ENCODE measurements at places on chromosomes 3 and 15.
A peak's percentile ranks its signal among the peaks of the same experiment; 100 is the strongest.

DNA sequence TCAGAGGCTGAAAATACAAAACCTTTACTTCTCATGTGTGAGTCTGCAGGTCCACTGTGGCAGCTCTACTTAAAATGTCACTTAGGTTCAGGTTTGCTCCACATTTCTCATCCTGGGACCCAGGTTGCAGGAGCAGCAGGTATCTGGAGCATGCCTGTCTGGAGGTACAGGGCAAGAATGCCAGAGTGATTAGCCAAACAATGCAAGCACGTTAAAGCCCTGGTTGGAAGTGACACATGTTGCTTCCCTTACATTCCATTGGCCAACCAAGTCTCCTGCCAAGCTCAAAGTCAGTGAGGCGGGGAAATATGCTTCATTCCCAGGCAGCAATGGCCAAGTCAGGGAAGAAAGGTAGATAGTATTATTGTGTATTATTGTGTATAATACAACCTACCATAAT is 76.8 kb upstream of the ARL6 start:
- DNase-seq: no peak

GRCh38 chr15:74449095-74449494 is 11.9 kb downstream of the UBL7 start:
- no peak for DNase-seq

DNA sequence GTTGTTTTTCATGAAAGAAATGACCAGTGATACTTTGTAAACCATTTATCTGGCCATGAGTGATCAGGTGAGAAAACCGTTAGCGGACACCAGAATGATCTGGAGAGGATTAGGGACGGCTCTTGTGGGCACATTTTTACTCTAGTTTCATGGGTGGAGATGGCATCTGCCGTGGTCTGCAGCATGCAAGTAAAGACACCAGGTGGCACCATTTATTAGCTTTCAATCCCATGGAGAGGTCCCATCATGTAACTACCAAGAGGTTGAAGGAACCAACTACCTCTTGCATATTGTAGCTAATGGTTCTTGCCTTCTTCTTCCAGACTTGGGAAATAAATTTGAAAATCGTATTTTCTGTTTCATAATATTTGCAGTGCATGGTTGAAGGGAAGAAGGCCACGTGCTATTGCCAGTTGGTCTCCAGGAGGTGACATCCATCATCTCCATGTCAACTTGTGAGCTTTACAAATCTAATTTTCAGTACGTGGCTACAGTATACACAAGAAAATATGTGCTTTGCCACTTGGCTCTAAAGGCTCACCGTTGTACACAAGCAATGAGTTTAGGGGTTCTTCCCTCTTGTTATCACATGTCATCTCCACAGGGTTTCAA is 1.5 kb upstream of the MAPKBP1 start:
- peak; percentile 35 for DNase-seq

GRCh38 chr15:74997141-74997540 is 1.8 kb downstream of the SCAMP5 start:
- no peak for DNase-seq

DNA sequence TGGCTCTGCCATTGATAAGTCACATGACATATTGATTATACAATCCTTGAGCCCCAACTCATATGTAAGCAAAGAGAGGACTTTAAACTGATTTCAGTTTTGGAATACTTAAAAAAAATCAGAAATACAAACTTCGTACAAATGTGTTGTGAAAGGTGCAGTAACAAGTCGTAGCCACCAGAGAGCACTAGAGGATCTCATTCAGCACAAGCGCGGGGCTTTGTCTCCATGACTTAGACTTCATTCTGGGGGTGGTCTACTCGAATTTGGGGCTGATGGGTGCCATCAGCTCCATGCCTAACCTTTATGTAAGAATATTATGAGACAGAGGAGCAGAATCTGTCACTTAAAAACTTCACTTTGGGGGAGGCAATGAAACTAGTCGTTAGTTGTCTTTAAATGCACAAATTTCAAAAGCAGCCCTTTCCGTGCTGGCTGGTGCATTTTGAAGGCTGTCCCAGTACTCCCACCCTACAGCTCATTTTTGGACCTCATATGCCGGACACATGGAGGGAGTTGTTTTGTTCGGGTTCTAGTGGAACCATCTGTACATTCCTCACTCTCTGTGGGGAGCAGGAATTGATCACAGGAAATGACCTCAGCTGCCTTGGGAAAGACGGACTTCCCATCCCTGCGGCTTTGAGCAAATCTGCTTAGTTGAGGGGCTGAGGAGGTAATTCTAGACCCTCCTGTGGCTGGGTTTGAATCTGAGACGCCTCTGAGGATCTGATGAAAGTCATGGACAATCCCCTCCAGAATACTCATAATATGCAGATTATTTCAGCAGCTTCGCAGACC is 27.5 kb upstream of the MASP1 start:
- DNase-seq: peak; percentile 32

GRCh38 chr15:98604983-98605382 is 43.4 kb upstream of the IGF1R start:
- no peak for DNase-seq

- DNase-seq: no peak
Observed at GRCh38 chr3:173404156-173404555, 6.6 kb downstream of the NLGN1 start.

GRCh38 chr3:114756506-114757279 is 390.4 kb downstream of the ZBTB20 start:
- DNase-seq: no peak

DNA sequence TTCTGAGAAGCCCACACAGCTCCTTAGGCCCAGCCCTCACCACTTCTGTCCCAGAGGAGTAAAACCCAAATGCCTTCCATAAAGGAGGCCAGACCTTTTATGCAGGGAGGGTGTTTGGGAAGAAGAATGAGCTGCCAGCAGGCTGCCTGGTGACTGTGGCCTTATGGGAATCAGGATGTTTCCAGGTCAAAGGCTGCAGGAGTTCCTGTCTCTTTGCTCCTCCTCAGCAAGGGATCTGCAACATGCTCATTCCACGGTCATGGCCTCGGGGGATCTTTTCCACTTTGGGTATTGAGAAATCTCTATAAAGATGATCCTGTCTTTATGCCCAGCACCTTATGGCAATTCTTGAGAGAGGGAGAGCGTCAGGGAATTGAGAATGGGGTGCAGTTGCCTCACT is 25.2 kb upstream of the MAGEF1 start:
- DNase-seq: no peak

- DNase-seq: no peak
Observed at GRCh38 chr15:81254916-81255290, 58.2 kb downstream of the IL16 start.

- no peak for DNase-seq
Observed at GRCh38 chr15:89370120-89370977, 35.7 kb upstream of the POLG start.

DNA sequence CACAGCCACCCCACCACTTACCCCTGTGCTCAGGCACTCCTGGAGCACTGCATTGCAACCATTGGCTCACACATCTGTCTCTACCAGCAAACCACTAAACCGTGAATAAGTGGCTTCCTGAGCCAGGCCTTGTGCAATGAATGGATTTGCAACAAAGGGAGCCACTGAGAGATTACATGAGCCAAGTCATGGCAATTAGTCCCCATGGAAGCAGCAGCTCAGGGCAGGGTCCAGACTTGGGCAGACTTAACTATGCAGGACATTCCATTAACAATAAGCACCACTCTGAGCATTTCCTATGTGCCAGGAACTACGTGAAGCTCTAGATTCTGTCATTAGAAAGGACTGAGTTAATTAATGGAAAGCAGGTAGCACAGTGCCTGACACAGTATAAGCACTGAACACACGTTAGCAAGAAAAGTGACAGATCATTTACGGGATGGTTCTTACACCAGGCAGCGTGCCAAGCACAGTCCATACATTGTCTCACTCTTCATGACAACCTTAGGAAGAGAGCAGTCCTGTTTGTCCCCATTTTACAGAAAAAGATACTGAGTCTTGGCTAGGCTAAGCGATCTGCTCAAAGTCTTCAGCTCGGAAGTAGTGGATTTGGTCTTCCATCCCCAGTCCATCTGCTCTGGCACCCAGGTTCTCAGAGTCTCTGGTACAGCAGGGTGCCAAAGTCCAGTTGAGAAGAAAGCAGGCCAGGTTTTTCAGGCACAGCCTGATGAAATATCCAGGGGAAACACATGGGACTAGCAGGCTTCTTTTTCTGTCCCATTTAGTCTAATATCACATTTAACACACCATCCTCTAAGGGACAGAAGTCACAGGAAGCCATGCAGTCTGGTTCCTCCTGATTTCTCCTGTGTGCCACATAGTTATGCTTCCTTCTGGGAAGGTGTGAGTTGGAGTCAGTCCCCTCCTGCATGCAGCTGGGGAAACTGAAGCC is 44.1 kb downstream of the LIPC start:
- no peak for DNase-seq

DNA sequence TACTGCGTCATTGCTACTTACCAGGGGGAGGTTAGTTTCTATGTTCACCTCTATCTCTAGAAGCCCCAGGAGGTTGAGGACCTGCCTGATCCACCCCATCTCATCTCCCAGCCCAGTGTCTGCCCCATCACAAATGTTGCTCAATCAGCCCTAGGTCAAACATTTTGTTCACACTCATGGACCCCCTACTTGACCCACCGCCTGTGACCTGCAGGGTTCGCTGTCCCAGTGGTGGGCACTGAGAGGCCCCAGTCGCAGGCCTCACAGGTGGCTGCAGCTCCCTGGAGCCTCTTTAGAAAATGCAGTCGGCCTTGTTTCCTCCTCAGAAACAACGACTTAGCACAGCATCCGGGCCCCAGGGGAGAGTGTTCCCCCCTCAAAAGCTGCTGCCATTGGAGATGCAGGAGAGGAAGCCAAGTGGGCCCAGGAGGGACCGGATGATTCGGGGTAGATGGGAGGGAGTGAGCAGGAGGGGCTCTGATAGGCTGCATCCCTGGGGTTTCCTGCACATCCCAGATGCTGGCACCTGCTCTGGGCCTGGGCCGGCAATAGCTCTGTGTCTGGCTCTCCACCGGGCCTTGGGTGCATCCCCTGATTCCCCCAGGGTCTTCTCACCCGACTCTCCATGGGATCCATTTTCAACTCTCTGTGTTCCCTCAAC is 18.4 kb upstream of the INSYN1 start:
- no peak for DNase-seq

DNA sequence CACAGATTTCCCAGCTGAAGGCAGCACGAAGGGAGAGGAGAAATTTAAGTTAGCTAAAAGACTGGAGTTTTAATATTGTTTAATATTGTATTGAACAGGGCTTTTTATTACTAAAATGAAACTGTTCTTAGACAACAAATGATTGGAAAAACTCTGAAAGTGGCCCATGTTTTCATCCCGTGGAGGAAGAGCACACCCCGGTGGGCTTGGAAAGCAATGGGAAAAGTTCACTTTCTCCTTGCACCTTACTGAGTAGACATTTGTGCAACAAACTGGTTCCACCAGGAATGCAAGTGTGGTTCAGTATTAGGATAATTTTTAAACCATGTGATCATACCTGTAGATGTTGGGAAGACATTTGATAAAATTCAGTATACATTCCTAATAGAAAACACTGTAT is 8.2 kb upstream of the ESYT3 start:
- no peak for DNase-seq

GRCh38 chr15:79121571-79121970 is 31.0 kb upstream of the RASGRF1 start:
- DNase-seq: no peak

DNA sequence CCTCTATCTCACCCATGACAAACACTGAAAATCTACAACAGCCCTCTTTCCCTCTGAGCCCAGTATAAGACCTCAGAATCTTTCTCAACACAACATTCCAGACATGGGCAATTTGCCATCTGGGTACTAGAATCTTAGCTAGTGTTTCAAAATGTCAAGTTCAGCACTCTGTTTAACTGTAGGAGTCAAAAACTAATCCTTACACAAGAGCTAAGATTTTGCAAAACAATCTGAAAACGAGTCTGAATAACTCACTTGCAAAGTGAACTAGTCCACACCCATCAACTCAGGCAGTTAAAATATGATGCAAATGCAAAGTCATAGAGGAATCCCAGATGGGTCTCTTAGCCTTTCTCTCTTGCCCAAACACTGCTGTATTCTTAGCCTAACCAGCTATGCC is 67.8 kb downstream of the GPR176 start:
- no peak for DNase-seq

DNA sequence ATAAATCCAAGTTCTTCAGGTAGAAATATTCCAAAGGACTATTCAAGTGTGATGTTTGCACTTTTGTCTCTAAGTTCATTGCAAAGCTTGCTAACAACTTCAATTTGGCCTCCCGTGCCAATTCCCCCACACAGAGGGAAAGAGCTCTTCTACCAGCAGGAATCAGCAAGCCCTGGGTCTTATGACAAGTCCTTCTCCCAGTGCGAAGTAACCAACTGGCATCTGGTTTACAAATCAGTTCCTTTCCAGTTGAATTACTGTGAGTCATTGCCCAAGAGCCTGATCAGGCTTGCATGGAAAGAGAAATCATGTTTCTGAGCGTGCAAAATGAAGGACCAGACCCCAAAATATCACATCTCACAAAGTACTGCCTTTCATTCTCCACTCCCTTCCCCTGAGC is 62.7 kb upstream of the SLCO3A1 start:
- no peak for DNase-seq

DNA sequence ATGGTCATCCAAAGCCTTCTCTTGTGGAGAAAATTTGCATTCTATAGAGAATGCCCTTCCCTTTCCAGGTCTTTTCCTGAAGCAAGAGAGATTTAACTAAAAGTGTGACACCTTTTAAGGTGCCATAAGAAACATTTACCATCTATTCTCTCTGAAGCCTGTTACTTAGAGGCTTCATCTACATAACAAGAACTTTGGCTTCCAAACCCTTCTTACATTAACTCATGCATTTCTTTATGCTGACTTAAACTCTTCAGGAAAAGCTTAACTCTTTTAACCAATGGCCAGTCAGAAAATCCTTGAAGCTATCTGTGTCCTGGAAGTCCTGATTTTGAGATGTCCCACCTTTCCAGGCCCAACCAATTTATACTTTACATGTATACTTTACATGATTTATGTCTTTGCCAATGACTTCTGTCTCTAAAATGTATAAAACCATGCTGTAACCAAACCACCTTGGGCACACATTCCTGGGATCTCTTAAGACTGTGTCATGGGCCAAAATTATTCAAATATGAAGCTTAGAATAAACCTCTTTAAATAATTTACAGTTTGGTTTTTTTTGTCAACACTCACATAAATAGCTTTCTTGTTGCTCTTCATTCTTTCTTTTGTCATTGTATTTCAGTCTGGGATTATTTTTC is 472.6 kb upstream of the NECTIN3 start:
- no peak for DNase-seq

GRCh38 chr3:17707813-17708543 is 34.5 kb downstream of the TBC1D5 start:
- no peak for DNase-seq

DNA sequence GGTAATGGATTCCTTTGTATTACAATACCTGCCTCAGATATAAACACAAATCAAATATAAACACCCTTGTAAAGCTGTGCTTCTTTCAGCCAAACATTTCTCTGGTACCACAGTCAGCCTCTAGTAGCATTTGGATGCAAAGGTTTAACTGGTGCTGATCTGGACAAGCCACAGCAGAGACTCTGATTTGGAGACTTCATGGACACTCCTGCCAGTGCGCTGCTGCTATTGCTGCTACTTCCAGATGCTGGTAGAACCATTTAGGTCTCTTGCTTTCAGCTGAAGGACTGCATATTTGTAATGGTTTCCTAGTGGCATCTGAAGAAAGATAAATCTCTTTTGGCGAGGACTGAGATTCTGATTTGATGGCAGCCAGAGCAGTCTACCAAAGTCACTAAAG is 36.9 kb downstream of the NCK1 start:
- DNase-seq: no peak
